ENCODE measurements at places on chromosomes 11 and 22.
A peak's percentile ranks its signal among the peaks of the same experiment; 100 is the strongest.

DNA sequence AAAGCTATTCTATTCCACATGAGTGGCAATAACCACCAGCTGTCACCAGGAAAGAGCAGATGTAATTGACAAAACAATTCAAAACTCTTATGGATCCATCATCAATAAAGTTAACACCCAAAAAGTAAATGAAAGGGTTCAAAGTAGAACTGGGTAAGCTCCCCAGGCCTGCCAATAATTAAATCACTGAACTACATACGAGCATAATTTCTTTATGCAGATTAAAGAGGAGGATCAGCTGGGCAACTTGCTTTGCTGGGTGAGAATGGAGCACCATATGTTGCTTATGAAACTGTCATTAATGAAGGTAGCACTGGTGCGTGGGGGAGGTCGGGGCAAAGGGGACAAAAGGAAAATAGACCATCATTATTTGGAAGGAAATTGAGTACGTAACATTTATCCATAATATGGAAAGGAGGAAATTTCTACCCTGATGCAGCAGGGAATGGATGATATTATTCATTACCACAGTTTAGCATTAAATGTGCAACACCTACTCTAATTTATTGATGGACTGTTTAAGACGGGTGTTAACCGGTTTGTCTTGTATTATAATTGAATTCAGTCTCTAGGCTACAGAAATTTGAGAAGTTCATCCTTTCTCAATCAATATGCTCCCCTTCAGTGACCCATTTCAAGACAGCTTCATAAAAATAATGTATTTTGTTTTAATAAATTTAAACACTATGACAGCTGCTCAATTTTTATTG is 315.9 kb downstream of the CADM1 start:
- no peak for DNase-seq

DNA sequence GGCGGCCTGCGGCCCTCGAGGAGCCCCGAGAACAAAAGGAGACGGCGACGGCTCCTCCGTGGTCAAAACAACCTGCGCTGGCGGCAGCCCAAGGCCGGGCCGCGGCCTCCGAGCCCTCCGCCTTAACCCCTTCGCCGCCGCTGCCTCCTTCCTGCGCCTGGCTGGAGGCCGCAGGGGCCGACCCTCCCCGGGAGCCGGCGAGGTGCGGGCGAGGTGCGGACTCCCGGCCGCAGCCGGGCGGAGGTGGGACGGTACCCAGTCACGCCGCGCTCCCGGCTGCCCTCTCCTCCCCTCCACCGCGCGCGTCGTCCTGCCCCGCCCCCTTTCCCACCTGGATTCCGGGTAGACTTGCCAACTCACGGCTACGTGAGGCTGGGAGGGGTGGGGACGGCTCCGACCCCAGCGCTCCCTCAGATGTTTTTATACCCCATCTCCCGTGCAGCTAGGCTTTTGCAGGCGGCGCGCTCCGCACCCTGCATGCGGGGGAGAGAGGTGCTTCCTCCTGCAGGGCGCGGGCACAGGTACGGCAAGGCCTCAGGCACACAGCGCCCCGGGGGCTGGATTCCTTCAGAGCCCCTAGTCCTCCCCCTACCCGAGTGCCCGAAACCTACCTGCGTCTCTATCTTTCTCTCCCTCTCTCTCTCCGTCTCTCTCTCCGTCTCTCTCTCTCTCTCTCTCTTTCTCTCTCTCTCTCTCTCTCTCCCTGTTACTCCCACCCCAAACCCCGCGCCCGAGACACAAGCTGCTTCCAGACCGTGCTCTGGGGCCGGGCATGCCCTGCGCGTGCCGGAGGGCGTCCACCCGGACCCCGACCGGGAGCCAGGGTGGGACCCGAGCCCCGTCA is 2.0 kb downstream of the PDGFB start:
- DNase-seq = no peak

DNA sequence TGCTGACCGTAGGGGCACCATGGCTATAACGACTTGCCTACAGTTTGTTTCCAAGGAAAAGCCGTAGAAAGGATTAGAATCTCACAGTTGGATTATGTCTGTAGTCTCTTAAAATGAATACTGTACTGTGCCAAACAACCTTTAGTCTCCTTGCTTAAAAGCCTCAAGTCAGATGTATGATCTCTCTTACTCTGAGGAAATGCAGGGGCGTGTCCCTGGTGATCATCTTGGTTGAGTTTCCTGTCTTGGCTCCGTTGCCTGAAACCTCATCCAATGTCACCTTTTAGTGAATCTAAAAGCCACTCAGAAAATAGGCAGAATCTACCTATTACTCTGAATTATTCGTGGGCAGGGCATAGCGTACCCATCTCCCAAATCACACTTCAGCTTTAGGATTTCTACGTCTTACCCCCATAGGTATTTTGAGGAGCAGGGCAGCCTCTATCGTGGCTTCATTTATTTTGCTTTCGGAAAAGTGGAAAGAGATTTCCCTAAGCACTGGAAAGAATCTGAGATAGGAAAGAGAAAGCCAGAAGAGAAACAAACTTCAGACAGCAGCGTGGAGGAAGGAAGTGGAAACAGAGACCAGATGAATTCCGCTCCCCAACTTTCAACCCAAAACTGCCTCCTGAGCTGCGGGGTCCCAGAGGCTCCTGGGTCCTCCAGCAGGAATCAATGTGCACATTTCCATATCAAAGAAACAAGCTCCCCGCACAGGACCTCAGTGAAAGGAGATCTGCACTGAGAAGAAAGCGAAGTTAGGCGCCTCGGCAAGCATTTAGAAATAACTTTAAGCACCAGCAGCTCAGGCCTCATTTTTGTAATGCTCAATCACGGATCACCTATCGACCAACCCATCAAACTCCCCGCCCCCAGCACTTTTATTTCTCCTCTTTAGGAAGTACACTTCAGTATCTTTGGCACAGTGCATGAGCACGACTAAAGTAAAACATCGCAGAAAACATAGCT is 245.8 kb downstream of the ETS1 start:
- DNase-seq = no peak

GRCh38 chr22:40232624-40233023 is 54.9 kb downstream of the TNRC6B start:
- DNase-seq = no peak

DNA sequence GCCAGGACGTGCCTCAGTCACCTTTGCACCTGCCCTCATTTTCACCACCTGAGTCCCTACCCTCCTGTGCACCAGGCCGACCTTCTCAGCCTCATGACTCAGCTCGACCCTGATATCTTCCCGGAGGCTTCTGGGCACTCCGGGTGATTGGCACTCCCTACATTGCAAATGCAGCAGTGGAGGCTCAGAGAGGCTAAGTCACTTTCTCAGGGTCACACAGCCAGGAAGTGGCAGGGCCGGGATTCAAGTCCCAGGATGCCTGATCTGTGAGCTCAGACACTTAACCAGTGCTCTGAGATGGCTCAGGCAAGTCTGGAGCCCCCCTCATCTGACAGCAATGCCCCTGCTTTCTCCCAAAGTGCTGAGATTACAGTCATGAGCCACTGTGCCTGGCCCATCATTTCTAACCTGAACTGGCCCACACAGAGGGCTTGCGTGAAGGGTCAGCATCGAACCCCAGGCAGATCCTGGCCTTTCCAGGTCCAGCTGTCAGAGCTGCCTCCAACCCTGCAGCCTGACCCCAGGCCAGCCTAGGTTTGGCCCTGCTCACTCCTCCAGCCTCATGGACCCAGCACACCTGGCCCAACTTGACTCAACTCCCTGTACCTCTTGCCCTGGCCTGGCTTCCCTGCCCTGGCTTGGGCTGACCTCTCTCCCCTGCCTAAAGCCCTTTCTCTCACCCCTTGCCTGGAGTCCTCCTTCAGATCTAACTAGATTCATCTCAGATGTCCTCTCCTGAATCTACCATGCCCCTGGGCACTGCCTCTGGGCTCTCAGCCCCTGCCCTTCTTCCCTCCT is 40.7 kb upstream of the RTL6 start:
- no peak for DNase-seq

DNA sequence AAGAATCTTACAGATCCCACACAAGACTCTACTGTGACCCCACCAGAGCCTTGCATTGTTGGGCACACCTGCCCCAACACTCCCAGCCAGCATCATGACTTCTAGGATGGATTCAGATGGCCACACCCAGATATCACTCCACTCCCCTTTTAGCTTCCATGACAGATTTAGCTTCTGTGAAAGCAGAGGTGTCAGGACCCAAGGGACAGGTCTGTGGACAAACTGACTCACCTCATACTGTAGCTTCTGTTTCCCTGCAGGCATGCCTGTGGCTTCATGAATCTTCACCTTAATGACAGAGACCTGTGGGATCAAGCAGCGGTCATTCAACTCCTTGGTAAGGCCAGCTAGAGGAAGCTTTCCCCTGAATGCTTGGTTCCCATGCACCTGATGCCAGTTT is 8.5 kb upstream of the TBC1D10A start:
- DNase-seq = no peak

DNA sequence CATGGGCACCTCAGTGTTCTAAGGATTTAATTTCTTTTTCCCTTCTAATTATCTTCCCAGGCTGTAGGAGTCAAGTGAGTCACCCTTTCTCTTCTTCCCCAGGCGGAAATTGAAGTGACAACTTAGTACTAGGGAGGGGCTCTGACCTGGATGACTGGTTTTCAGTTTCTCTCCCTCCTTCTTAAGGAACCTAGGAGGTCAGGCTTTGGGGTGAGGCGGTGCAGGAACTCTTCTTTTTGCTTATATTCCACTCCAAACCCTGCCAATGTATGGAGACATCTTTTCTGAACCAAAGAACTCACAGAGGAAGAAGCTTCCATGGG is 12.6 kb downstream of the ZDHHC5 start:
- no peak for DNase-seq

DNA sequence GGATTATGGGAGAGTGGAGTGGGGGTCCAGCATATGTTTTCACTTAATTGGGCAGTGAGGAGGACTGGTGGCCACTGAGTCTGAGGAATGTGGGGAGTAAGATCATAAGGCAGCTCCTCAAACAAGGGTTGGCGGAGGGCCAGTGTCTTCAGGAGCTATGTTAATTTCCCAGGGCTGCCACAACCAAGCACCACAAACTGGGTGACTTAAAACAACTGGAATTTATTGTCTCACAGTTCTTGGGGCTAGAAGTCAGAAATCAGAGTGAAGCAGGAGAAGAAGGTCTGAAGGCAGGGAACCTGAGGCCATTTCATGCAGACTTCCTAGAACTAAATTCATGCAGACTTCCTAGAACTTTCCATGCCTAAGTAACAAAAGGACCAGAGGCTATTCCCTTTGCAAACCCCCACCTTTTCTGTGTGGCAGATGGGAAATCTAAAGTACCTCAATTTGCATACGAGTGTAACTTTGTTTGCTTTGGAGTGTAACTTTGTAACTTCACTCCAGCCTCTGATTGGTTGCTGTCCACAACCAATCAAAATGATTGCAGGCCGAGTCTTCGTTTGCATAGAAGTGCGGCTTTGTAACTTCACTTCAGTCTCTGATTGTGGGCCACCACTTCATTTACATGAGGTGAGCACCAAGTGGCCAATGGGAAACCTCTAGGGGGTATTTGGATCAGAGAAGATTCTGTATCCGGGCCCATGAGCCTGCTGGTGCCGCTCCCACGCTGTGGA is 50.5 kb upstream of the ZBED5 start:
- no peak for DNase-seq

- DNase-seq = no peak
Observed at GRCh38 chr11:118872403-118872821, 11.3 kb upstream of the CXCR5 start.

DNA sequence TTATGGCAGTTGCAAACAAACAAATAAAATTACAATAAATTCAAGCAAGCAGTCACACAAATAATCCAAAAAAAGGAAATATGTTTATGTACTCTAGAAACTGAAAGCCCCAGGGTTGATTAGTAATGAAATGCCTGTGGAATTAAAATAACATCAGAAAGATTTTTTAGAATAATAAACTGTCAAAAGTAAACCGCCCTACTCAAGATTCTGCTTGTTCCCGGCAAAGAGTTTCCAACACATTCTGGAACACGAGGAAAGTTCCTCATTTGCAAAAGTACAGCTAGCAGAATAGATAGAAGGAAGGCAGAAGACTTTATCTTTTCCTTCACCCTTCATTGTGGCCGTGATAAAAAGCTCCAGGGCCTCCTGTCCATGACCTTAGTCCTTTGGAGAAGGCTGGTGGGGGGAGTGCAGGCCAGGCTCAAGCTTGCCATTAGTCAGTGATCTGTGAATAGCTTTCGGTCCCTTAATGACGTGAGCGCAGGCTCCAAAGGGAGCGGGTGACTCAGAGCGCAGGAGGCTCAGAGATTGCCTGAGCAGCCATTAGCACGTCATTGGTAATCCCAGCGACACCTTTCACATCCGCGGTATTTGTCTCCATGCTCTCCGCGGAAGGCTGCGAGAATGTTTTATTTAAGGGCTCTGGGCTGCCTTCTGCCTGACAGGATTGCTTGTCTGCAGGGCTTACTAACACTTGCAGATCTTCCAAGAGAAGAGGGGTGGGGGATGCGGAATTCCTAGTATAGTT is 458.3 kb downstream of the METTL15 start:
- peak; percentile 84 for DNase-seq

DNA sequence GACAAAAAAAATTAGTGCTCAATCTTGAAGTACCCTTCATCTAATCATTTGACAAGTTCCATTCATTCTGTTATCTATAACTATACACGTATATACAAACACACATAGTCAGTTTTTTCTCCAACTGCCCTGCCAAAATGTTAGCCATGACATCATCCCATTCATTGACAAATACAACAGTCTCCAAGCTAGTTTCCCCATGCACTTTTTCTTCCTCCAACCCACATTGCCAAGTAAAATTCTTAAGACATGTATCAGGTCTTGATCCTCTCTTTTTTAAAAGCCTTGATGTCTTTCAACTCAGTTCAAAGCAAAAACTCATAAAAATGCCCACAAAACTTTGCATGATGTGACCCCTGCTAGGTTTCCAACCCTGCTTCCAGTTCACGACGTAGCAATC is 58.1 kb downstream of the DDI1 start:
- no peak for DNase-seq

- no peak for DNase-seq
Observed at GRCh38 chr11:46673713-46674462, 26.5 kb downstream of the ARHGAP1 start.

DNA sequence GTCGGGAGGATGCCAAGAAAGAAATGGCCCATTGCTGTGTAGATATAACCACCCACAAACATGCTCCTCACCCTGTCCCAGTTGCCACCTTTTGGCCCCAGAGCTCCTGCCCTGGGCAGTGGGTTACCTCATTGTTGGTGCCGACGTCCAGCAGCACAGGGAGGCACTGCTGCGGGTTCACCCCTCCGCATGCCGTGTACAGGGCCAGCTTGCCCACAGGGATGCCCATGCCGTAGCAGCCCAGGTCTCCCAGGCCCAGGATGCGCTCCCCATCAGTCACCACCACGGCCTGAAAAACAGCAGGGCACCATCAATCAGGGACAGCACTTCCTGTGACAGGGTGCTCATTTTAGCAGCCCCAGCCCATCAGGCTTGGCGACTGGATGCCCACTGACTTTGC is 123.1 kb downstream of the CCDC81 start:
- no peak for DNase-seq

- no peak for DNase-seq
Observed at GRCh38 chr11:1487851-1488574, 1.4 kb upstream of the MOB2 start.

GRCh38 chr11:93869830-93870229 is 19.4 kb upstream of the VSTM5 start:
- no peak for DNase-seq

- no peak for DNase-seq
Observed at GRCh38 chr22:17192186-17192585, 27.0 kb downstream of the ADA2 start.
